ENCODE measurements at places on chromosomes 4 and X. TPM values are rescaled to one million over a fixed set of nuclear protein-coding genes. Genes with fewer than 3 reads are reported as not detected.

Gene GC
- 0.45 TPM for total RNA-seq

GRCh38 chr4:95129031-95129430 is 371.3 kb downstream of the BMPR1B start:
- DNase-seq = no peak

- no peak for DNase-seq
Measured at GRCh38 chrX:103927030-103927429, 35.4 kb upstream of the TMSB15B start.

DNA sequence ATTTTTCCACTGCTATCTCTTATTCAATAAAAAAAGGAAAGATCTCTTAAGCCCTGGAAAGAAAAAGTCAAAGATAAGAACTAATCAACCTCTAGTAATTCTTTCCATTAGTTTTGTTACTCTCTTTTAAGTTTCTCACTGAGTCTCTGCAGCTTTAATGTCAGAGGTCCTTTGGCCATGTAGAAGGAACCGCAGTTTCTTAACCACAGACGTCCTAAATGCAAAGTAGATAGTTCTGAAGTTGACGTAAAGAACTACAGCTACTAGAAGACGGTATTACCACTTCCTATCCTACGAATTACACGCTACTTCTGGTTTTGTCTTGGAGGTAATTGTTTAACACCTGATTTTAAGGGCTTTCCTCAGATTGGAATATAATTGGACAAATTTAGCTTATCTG is 325.9 kb downstream of the ANKRD50 start:
- DNase-seq = no peak

GRCh38 chrX:46180258-46180687 is 364.9 kb downstream of the ZNF674 start:
- DNase-seq = no peak

GRCh38 chrX:12949205-12949926 is 25.5 kb upstream of the TMSB4X start:
- no peak for DNase-seq

GRCh38 chr4:157587681-157588423 is 367.3 kb downstream of the GRIA2 start:
- no peak for DNase-seq

GRCh38 chrX:138928737-138929459 is 217.4 kb upstream of the FGF13 start:
- DNase-seq = no peak

Gene HSFX2
- total RNA-seq = not detected

- DNase-seq = no peak
Measured at GRCh38 chr4:10281996-10282395, 165.4 kb upstream of the WDR1 start.

DNA sequence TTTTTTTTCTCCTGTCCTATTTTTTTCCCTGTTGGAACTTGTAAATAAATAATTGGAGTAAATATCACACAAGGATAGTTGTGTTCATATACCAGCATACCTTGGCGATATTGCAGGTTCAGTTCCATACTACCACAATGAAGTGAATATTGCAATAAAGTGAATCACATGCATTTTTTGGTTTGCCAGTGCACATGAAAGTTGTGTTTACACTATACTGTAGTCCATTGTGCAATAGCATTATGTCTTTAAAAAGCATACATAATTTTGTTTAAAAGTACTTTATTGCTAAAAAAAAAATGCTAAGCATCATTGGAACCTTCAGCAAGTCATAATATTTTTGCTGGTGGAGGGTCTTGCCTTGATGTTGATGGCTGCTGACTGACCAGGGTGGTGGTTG is 88.6 kb downstream of the GSTCD start:
- no peak for DNase-seq

- no peak for DNase-seq
Measured at GRCh38 chr4:2062808-2063524, 3.8 kb downstream of the NAT8L start.
